ENCODE measurements at places on chromosomes 11 and 22. TPM values are rescaled to one million over a fixed set of nuclear protein-coding genes. Genes with fewer than 3 reads are reported as not detected.

DNA sequence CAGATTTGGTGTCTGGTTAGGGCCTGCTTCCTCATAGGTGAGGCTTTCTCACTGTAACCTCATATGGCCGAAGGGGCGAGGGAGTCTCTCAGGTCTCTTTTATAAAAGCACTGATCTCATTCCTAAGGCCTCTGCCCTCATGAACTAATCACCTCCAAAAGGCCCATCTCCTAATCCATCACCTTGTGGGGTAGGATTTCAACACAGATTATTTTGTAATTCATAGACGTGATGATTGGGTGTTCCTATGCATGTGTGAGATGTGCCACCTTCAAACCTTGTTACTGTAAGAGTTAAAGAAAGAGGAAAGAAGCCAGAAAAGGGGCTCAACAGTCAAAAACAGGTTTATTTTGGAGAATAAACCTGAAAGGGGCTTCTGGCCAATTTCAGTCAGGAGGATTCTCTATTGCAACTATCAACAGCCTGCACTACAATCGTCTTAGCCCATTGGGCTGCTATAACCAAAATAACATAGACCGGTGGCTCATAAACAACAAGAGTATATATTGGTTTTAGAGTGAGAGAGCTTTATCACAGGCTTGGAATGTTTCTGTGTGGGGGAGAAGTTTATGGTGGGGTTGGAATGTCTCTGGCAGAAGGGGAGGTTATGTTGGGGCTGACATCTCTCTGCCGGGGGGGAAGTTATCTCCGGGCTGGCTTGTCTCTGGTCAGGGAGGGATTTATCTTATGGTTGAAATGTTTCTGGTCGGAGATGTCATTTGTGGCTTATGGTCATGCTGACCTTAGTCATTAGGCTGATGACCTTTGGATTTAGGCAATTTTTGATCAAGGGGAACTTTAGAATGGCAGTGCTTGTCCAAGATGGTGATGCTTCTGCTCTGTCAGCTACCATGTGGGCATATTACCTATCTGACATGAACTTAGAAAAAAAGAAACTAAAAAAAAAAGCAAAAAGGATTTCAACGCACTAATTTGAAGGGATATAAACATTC is 35.1 kb downstream of the CSF2RB start:
- DNase-seq, result no peak

ABCG4 gene
- total RNA-seq, result under 0.01 TPM

DNA sequence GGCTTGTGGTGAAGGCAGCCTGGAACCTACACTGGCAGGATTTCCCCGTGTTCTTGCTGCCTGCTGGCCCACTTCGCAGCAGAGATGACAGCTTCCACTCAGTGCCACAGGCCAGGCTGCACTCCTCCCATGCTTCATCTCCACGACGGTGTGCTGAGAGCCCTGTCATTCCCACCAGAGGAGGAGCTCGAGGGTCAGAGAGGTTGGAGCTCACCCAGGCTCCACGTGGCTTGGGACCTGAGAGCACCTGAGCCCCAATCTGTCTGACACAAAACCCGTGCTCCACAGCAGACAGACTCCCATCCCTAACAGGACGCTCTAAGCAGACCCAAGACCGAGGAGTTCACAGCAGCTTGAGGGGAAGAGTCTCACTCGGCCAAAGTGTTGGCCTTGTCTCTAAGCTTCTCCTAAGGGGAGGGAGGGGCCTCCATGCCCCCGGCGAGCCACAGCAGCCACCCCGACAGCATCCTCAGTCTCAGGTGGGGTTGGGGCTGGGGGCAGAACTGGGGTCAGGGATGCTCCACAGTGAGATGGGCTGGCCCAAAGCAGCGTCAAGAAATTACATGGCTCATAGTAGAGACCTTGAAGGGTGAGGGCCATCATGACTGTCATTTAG is 10.7 kb downstream of the LRFN4 start:
- DNase-seq, result no peak

DNA sequence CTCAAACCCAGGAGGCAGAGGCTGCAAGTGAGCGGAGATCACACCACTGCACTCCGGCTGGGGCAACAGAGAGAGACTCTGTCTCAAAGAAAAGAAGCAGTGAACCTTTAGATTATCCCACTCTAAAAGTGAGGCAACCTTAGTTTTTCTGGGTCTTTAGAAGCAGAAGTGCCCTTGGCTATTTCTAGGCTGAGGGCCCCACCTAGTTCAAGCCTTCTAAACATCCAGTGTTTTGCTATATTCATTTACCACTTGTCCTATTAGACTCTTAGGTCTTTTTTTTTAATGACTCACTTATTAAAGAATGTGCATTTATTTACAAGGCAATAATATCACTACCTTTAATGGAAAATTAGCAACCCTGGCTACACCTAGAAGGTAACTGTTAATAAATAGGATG is 16.7 kb upstream of the EHF start:
- DNase-seq, result no peak

GRCh38 chr22:42430528-42431125 is 1.6 kb downstream of the NFAM1 start:
- no peak for DNase-seq

DNA sequence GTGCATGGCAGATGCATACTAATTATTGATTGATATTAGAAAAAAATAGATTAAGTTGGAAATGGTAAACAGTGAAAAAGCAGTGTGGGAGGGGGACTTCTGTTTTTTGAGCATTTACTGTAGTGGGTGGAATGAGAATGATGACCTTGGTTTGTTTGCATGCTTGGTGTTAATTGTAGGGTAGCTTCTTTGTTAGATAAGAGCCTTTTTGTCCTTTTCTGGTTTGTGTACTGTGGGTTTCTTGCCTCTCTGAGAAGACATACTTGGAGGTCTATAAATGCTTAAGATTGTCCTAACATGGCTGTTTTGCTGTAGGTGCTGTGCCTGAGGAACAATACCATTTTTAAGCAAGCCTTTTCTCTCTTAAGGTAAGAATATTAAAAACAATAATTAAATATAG is 17.0 kb downstream of the MRPL48 start:
- DNase-seq, result no peak

SLC22A8 gene
- not detected for total RNA-seq

DNA sequence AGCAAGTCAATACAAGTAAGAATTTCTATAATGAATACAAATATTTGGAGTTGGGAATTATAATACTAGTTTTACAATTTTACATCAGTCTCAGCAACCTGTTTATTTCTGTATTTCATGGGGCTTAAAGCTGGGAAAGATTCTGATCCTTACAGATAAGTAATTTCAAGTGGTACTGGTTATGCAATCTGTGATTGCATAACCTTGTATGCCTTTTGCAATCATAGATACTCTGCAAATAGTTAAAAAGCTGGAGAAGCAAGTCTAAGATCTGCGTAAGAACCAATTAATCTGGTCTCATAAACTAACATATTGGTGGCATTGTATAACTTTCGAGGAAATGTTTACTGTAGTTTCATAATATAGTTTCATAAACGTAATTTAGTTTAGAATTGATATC is 198.3 kb upstream of the PGR start:
- DNase-seq, result no peak

KCNJ1 gene
- total RNA-seq, result 0.13 TPM

DNA sequence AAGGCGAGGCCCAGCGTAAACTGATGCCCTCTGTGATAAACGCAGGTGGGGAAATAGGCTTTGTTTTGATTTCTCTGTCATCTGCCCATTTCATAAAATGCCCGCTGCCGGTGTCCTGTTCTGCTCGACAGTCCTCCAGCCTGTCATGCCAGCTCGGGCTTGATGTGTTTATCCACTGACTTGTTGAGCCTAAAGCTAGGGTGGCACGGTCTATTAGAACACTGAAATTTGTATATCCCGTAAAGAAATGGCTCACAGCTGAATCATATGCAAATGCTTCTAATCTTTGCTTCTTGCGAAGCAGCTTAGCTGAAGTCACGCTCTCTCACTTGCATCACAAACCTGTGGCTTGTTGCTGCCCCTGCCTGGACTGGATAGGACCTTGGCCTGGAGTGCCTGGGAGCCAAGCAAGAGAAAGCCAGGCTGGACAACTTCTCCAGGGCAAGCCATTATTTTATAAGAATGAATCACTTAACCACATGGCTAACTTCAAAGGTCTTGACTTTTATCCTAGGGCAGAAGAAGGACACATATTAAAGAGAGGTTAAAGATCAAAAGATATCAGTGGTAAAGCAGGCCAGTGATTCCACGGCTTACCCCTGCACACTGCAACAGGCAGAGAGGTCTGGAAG is 33.1 kb downstream of the EHF start:
- no peak for DNase-seq

DNA sequence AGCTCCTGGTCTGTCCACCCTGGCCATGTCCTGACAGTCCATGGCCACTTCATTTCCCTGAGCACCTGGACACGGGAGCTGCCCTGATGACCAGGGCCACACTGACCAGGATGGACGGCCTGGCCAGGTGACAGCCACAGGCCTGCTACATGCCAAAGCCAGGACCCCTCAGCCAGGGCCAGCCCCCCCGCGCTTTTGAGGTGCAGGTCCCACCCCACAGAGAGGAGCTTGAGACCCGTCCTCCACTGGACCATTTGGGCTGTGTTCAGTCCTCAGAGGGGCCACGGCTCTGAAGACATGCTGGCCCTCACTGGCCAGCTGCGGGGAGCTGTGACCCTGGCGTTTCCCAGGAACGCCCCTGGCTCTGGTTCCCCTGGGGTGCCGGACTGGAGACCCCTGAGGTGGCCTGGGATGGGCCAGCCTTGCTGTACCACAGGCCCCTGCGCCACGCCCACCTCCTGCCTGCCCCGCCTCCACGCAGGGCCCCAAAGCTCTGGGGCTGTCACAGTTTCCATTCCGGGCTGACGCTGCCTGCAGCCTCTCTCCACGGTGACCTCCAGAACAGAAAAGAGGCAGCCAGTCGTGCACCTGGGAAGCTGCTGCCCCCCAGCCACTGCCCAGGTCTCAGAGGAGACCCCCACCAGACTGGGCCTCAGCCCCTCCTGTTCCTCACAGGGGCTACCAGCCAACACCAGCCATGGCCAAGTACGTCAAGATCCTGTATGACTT is 18.2 kb downstream of the EPS8L2 start:
- no peak for DNase-seq

- DNase-seq, result no peak
Measured at GRCh38 chr22:49468487-49469198, 359.0 kb downstream of the BRD1 start.

- DNase-seq, result no peak
Measured at GRCh38 chr11:12222055-12222792, 111.8 kb downstream of the MICAL2 start.

All from dermis microvascular lymphatic vessel endothelial cell (primary cell).